LNCaP clone FGC (cell line): ENCODE measurements at places on chromosomes 1 and 21.

DNA sequence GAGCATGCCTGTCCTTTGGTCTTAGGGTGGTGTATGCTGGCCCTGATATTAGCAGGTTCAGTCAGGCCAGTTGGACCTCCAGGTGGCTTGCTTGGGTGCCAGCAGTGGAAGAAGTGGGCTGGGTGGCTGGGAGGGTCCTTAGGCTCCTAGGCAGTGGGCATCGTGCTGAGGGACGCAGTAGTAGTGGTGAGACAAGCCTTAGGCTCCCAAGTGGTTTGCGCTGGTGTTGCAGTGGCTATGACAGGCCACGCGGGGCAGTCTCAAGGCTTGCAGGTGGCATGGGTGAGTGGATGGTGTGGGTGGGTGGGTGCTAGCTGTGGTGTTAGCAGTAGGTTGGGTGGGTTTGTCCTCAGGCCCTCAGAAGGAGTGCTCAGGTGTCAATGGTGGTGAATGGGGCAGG lies 162.3 kb downstream of the FMN2 start:
- DNase-seq, result no peak

- no peak for DNase-seq
Observed at GRCh38 chr1:53918343-53918742, 24.4 kb downstream of the DIO1 start.

- DNase-seq, result no peak
Observed at GRCh38 chr21:33855190-33855589, 60.4 kb downstream of the ATP5PO start.

DNA sequence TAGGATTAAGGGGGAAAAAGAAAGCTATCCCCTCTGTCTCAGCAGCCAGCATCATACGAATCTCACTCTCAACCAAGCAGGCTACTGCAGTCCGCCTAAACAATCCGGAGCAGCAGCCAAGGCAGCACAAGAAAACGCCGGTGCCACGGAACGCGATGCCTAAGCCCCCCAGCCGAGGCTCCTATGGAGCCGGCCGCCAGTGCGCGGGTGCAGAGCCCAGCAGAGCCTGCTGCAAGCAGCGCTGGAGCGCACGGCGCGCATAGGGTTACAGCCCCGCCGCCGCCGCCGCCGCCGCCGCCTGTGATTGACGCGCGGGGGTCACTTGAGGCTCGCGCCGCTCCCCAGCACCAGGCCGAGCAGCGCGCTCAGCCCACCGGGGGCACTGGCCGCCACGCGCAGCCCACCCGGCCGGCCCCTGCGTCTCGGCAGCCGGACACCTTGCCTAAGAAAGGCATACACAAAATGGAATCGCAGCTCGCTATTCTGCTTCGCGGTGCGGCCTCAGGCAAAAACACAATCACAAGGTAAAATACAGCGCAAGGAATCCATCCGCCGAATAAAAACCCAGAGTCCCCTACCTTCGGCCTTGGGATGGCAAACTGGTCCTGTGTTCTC lies 780 bp downstream of the HIVEP3 start:
- no peak for DNase-seq

GRCh38 chr1:197143276-197143675 lies 3.2 kb downstream of the ASPM start:
- DNase-seq, result no peak
